ENCODE measurements at places on chromosomes 1 and 21.

GRCh38 chr1:206911064-206911663, 10.6 kb downstream of the FCMR start:
- peak; percentile 87 for DNase-seq

DNA sequence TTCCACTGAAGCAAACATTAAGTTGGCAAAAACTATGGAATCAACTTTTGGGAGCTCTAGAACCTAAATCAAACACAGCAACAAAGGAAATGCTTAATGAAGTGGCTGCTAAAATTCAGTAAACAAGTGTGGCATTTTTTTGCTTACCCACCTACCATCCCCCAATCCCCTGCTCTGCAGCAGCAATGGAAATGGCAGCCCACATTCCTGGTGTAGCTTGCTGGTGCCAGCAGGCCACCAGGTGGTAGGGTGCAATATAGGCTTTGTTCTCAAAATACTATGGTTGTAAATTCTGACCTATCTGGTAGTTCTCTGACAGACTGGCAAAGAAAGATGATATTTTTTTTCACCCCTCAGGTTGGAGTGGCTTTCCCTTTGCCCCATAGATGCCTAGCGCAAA, 42.8 kb downstream of the SHCBP1L start:
- no peak for DNase-seq

DNA sequence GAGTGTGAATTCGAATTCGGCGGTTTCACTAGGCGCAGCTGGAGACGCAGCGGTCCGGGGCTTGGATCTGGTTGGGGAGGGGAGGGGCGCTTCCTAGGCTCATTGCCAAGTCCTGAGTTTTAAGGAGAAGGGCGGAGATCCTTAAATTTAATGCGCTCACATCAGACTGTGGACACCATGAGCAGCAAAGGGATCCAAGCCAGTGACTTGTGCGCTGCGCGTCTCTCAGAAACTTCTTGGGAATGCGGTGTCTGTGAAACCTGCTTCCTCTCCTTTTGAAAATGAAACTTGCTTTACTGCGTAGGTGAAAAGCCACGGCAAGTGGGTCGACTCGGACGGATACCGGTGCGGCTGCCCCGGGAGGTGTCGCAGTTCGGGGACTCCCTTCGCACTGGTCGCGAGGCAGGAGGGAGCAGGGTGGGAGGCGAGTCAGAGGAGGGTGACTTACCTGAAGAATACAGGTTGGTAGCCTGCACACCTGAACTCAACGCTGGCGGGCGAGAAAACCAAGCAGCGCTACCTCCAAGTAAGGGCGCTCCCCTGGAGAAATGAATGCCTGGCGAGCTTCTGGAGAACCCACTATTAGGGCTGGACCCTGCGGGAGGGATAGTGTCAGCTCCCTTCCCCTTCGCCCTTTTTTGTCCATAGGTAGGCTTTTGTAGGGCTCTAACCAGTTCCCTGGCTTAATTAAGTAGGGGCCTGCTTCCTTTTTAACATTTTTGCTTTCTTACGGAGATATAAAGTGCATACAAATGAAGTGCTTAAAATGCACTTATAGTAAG, 992 bp downstream of the TENT5C start:
- DNase-seq, result peak; percentile 38

DNA sequence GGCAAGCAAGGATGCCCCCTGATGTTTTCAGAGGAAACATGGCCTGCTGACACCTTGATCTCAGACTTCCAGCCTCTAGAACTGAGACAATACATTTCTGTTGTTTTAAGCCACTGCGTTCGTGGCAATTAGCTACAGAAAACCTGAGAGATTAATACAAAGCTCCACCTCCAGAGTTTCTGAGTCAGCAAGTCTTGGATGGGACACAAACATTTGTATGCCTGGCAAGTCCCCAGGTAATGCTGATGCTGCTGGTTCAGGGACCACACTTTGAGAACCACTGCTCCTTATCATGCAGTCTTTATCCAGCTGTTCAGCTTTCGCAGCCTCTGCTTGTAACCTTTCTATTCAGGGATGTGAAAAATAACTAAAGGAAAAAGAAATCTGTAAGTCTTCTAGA, 565.7 kb upstream of the PLXNA2 start:
- no peak for DNase-seq

DNA sequence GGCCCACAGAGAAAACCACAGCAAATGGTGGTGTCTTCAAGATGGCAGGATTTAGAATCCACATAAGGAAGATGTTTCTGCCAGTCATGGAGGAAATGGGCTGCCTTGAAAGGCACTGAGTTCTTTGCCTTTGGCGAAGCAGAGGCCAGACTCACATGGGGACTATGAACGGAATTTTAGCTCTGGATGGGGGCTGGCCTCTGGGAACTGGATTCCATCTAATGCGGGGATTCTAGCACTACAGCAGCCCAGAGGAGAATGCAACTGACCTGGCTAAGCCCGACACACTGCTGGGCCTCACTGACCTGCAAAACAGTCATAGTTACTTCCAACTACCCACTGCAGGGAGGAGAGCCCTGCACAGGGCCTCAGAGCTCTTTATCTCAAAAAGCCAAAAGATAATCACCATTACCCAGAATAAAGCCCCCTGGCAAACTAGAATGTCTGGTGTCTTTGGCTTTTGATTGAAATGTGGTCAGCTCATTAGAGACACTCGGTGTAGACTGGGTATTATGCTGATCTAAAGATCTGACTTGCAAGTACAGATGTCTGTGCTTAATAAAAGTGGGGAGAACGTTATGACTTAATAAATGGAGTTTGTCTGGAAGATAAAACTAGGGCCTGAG, 11.6 kb downstream of the HCRTR1 start:
- DNase-seq, result no peak

DNA sequence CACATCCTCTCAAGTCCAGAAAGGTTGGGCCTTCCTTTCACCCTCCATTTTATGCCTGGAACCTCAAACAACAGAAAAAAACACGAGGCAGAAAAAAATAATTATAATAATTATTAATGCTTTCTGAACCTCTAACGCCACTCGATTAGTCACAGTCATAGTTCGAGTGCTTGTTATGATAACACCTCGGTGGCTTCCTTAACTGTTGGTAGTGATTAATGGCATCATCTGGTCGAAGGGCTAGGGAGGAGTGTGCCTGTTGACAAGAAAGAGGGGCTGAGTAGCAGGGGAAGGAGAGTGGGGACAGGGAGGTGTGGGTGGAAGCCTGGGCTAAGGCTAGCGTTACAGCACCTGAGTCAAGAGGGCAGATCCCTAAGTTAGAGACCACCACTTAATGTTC, 21.3 kb upstream of the IL10 start:
- no peak for DNase-seq

GRCh38 chr1:190478149-190479049, 735 bp upstream of the BRINP3 start:
- peak; percentile 73 for DNase-seq

GRCh38 chr21:43278766-43279577, 110.2 kb downstream of the CRYAA start:
- no peak for DNase-seq

GRCh38 chr1:215583185-215583749, 16.2 kb downstream of the KCTD3 start:
- DNase-seq, result no peak

GRCh38 chr1:245495681-245496080, 340.9 kb downstream of the KIF26B start:
- DNase-seq, result no peak

DNA sequence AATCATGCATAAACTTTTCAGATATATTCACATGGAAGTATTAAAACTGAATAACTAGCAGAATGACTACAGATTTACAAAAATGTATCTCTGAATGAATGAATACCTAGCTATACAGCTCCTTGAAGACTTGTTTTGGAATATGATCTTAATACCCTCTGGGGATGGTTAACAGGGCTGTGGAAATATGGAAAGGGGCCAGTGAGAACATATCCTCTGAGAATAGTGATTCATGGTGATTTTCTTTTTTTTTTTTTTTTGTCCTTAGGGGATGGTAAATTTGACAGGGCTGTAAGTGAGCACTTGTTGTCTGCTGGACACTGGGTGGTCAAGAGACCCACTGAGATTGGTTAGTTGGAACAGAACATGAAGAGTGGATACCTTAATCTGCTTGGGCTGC, 80.7 kb upstream of the HP1BP3 start:
- no peak for DNase-seq

- DNase-seq, result no peak
Measured at GRCh38 chr1:88647249-88647645, 36.8 kb upstream of the PKN2 start.

DNA sequence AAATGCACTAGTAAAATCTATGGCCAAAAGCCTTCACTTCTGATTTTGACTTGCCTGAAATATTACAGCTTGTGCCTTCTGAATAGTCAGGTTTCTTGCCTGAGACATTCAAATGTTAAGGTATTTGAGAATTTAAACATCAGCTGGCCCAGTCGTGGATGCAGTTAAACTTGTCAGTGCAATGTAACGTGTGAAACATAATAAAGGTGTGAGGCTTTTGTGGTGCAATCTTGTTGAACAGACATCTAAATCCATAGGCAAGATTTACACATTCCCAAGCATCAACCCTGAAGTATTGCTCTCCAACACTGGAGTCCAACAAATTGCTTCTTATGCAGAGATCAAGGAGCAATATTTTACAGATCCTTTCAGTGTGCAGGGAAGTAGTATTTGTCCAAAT, 4.4 kb downstream of the CCN1 start:
- DNase-seq, result no peak

GRCh38 chr1:110056285-110056683, 14.2 kb downstream of the ALX3 start:
- DNase-seq, result no peak

DNA sequence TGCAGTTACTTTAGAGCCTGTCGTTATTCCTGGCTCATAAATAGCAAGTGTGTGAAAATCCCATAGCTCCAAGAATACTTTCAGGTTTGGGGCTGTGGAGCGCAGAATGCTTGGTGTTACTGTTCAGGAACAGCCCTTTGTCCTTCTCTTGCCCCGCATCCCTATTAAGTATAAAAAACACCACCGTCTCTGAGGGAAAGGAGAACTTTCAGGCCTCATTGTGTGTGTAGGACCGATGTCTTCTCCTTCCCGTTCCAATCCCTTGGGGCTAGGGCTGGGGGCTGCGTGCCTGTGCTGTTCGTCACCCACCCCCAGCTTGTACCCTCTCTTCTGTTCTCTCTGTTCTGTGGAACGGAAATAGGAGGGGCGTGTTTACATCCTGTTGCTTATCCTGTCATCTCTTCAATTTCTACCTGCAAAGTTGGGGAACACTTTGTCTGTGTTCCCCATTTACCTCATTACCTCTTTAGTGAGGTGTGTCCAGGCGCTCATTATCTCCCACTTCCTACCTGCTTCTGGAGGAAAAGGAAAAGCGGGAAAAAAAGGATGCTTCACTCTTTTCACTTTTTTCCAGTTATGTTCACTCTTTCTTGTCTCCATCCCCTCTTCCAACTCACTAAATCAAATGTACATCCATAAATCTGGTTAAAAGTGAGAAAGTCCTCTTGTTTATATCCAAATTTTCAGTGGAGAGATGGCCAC, 788 bp upstream of the TXNIP start:
- no peak for DNase-seq

GRCh38 chr1:27595597-27595996, 8.3 kb downstream of the AHDC1 start:
- DNase-seq, result no peak
